ENCODE measurements at places on chromosomes 5 and 9.

DNA sequence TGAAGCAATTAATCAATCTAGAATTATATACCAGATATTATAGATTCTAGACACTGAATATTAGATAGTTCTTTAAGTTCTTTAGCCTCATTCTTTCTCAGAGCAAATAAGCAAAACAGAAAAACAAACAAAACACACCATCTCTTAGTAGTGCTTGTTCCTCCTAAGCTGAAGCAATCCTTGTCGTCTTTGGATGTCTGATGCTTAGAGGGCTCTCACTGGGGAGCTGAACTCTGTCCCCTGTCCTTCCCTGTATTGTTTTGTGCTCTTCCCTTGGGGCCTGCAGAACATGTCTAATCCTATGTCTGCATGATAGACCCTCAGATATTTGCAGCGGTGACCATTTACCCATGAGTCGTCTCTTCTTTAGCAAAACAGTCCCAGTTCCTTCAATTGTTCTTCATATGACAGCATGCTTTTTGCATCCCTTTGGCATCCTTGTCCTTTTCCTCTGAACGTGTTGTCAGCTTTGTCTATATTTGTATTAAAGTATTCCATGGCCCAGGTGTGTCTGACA, 114.3 kb downstream of the ARHGEF28 start:
- no peak for DNase-seq

- no peak for DNase-seq
These were observed 483 bp downstream of the FBXL7 start for GRCh38 chr5:15500325-15501001.

DNA sequence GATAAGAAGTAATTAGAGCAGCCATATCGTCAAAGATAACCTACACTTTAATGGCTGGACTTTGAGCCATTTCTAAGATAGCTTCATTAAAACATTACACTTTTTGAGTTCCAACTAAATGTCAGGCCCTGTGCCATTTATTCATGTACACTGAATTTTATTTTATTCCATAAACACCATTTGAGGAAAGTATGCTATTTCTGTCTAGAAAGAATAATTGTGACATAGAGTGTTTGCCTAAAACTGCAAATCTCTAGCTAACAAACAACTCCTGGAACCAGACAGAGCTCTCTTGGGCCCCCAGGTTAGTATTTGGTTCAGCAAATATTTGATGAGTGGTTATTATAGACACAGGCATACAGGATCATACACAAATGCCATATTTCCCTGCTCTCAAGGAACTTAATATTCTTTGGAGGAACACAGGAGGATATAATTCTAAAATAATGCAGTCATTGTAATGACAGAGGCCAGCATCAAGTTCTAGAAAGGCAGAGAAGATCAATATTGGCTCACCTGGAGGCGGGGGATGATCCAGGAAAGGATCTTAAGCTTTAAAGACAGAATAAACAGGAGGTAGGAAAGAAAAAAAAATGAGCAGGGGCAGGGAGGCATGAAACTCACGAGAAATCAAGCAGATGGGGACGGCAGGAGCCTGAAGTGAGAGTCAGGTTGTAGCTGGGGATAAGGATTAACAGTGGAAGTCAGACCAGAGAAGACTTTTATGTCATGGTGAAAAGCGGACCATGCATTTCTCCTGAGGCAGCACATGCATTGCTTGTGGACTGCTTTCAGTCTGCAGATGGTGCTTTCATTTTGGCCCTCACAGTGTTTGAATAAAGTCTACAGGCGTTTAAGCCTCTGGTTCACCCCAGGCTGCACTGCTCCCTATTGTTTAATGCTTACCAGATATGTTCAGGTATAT, 127.7 kb downstream of the GCNT1 start:
- no peak for DNase-seq

DNA sequence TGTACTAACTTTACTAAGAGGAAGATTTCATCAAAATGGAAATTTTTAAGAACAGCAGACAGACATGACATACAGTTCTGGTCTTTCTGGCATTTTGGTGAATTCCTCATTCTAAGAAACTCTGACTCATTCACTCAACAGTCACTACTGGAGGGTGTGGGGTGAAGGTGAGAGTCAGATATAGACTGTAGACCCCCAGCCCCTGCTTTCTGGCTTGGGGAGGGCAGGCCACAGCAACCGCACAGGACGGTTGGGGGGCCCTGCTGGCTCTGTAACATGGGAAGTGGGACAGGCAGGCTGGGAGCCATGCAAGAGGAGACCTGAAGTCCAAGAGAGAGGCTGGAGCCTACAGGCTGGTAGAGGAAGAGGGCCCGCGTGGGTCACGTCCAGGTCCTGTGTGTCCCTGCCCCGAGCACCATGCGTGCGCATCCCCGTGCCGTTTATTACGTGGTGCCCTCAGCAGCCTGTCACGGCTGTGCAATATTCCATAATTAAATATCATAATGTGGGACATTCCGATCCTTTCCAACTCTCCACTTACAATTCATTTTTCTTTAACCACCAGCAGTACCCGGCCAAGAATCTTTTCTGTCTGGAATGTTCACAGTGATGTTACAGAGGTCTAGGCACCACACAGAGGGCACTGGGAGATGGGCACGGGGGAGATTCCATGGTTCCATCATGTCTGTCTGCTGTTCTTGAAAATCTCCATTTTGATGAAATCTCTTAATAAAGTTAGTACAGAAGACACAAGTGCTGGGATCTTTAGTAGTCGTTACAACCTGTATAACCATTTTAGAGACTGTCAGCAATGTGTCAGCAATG, 75.5 kb downstream of the SEMA4D start:
- no peak for DNase-seq

GRCh38 chr5:79837761-79838551, 148.3 kb downstream of the CMYA5 start:
- no peak for DNase-seq

DNA sequence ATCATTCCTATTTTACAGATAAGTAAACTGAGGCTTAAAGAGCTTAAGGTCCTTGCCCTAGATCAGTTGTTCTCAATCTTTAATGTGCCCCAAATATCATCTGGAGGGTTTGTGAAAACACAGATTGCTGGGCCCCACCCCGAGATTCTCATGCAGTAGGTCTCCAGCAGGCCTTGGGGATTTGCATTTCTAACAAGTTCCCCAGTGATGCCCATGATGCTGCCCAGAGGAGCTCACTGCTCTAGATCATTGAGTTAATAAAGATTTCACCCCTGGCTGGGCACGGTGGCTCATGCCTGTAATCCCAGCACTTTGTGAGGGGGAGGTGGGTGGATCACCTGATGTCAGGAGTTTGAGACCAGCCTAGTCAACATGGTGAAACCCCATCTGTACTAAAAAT, 42.8 kb upstream of the RAD23B start:
- DNase-seq = no peak

DNA sequence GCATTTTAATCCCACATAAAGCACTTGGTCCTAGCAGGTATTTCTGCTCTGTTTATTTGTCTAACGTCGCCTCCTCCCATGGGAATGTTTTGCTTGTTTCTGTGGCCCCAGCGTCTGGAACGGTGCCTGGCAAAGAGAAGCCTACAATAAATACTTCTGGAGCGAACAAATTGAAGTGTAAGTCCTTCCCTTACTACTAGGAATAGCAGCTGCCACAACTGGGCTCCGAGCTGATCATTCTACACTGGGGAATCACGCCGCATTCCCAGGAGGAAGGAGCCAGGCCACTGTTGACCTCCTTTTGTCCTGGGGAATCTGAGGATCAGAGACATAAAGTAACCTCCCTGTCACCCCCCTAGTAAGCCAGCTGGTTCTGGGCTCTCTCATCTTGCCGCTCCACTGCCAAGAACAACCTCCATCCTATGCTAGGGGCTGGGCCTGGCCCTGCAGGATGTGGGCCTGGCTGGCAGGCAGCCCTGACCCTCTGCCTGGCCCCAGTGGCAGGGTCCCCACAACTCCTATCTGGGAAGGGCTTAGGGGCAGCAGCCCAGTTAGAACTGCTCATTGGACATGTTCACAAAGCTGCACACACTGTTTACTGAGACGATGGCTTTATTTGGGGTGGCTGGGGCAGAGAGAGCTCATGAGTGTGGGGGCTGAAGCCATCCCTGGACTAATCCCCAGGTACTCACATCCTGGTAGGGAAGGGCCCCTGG, 82.8 kb downstream of the GTF3C4 start:
- no peak for DNase-seq

DNA sequence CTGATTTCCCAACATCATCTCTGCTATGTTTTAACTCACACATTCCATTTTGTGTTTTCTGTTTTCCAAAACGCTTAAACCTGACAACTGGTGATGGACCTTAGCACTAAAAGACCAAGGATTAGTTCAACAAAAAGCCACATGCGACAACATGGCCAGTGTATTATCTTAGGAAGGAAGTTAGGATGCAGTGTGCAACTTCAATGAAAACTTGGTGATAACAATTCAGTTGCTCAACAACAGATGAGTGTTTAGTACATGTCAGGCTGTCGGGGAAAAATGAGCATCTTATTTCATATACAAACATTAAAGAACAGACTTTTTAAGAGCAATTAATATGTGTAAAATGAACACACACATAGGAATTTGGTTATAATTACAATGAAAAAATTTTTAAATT, 780.0 kb downstream of the SEMA5A start:
- no peak for DNase-seq

DNA sequence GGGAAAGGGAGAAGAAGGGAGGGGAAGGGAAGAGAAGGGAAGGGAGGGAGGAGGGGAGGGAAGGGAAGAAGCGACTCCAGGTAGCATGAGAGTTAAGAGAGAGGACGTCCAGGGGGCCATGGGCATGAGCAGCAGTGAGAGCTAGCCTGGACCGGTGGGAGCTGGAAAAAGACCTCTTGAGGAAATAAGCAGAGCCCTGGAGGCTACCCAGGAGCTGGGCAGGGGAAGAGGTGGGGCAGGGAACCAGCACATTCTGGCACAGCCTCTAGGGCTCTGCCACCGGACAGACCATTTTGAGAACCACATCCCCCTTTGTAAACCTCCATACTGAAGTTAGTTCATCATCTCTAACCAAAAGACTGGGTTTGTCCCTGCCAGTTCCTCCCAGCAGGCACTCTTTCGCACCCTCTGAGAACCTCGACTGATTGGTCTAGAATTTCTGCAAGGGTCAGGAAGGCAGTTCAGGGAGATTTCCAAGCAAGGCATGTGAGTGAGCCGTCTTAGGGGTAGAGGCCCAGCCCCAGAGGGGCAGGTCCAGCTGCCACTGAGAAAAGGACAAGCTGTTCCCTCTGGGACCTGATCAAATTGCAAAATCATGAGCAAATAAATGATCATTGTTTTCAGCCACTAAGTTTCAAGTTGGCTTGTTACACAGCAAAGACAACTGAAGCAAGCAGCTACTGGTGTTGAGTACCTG, 11.6 kb downstream of the NAIF1 start:
- no peak for DNase-seq

GRCh38 chr5:38598994-38599617, 42.7 kb upstream of the LIFR start:
- DNase-seq = no peak

GRCh38 chr5:88251048-88251711, 17.5 kb downstream of the TMEM161B start:
- peak; percentile 31 for DNase-seq

DNA sequence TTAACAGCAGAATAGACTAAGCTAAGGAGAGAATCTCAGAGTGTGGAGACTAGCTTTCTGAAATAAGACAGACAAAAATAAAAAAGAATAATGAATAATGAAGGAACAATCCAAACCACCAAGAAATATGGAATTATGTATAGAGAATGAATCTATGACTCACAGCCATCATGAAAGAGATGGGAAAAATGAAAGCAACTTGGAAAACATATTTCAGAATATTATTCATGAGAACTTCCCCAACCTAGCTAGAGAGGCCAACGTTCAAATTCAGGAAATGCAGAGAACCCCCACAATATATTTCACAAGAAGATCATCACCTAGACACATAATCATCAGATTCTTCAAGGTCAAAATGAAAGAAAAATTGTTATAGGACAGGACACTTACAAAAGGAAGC, 349.0 kb upstream of the MPDZ start:
- DNase-seq = no peak

Data from CD4-positive, alpha-beta T cell treated with Interleukin-6 at 100 ng/mL for 8 hours (primary cell).